ENCODE measurements at places on chromosomes 16 and 17.
A peak's percentile ranks its signal among the peaks of the same experiment; 100 is the strongest.

- DNase-seq, result no peak
Measured at GRCh38 chr17:79843474-79843815, 4.2 kb upstream of the CBX4 start.

DNA sequence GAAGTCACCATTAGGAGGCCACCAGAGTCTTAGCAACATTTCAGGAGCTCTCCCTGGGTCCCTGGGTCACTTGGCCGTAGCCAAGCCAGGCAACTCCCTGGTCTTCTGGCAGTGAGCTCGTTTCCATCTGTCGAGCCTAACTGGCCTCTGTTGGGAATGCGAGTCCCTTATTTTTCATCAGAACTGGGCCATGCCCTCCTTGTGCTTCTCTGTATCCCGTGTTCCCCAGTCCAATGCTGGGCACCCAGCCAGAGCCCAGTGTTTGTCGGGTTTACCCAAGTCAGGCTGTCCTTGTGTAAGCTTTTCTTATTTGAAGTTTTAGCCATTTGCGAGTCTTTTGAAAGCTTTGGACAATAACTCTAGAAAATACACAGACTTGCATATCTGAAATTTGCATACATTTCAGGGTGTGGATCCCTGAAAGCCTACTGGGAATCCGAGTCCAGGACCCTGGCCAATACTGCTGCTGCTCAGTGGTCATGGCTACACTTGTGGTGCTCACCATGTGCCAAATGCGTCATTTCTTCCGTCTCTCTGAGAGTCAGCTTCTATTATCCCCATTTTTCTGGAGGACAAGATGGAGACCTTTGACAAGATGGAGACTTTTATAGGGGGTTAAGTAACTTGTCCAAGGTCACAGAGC lies 81.6 kb upstream of the LGALS9 start:
- no peak for DNase-seq

DNA sequence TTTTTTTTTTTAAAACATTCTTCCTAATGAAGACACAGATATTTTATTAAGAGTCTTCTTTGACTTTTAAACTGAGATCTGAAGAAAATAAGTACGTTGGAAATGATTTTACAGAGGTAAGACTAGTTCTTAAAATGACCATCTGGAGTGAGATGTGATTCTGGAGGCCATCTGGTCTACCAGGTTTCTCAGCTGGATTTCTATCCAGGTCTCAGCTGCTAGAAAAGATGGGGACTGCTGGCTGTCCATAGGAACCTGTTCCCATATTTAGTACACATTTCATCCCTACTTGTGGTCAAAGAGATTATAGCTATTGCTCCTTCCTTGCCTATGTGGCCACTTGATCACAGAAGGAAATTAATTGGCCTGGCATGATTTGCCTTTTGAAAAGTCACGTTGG lies 12.2 kb downstream of the PMFBP1 start:
- DNase-seq, result no peak

- no peak for DNase-seq
Measured at GRCh38 chr17:41687828-41688640, 651 bp upstream of the EIF1 start.

DNA sequence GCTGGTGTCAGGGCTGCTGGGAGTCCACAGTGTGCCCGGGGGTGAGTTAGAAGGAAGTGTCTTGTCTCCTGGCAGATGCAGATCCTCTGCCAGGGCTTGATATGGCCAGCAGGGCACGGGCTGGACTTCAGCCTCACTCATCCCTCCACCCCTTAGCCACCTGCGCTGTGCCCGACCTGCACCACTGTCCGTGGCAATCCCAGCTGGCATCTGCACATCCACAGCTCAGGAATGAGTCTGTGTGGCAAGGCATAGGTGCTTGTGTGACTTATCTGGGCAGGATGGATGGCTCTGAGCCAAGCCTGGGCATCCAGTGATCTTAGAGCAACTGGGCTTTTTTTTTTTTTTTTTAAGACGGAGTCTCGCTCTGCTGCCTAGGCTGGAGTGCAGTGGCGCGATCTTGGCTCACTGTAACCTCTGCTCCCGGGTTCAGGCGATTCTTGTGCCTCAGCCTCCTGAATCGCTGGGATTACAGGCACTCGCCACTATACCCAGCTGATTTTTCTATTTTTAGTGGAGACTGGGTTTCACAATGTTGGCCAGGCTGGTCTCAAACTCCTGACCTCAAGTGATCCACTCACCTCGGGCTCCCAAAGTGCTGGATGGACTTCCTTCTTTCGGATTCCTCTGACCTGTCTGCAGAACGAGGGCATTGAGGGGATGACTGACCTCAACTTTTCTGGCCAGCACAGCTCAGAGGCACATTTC lies 22.5 kb upstream of the CACNG1 start:
- no peak for DNase-seq

- no peak for DNase-seq
Measured at GRCh38 chr17:78933025-78933958, 8.1 kb upstream of the TIMP2 start.

DNA sequence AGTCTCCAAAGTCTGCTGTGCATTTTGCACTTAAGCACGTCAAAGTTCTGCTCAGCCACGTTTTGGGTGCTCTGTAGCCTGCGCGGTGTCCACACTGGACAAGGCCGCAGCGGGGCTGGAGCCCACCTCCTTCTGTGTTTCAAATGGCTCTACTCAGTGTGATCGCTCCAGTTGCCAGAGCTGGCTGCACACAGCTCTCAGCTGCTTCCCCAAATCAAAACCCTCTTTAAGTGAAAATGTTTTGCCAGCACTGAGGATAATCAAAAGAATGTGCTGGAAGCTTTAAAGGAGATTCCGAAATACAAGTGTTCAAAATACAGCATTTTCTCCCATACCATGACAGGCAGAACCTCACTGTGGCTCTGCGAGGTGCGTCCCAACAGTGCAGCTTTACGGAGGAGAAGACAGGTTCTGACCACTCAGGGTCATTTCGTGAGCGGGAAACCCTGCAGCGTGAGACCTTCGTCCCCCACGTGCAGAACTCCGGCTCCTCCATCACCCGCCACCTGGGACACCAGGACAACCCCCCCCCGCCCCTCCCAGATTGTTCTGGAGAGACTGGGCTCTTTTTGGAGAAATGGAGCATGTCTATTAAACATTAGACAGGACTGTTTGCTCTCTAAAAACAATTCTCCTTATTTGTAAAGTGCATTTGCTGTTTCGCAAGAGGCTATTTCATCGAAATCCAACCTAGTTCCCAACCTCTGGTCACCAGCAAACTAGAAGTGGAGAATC lies 16.6 kb downstream of the TBC1D16 start:
- DNase-seq, result peak; percentile 67

DNA sequence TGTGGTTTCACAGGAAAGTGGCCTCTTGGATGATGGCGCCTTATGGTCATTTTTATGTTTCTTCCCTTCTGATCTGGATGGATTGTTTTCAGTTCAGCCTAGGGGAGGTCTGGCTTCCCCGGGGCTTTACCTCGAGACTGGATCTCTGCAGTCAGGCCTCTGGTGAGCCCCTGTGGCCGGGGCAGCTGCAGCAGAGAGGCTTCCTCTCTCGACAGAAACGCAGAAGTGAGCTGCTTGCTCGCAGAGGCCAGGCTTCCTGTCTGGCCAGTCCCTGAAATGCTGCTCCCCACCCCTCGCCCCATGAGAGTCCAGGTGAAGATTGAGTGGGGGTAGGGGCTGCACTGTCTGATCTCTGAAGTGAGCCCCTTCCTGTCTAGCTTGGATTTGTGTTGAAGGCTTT lies 44.0 kb downstream of the PLCG2 start:
- DNase-seq, result no peak

GRCh38 chr16:88963583-88963982 lies 13.4 kb downstream of the CBFA2T3 start:
- no peak for DNase-seq
